ENCODE measurements at places on chromosomes 6 and 20.
A peak's percentile ranks its signal among the peaks of the same experiment; 100 is the strongest.

DNA sequence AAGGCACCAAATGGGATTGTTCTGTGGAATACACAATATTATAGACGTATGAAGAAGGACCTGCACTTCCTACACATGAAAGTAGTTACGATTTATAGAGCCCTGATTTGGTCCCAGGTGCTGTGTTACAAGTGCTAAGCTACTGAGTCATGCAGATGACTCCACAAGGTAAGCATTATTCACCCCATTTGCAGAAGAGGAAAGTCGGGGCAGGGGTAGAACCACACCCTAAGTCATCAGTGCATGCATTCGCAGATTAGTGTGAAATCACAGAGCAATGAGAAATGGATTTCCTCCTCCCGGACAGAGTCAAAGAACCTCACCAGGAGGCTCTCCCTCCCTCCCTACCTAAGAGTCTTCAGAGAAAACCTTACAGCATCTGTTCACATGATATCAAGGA lies 279.5 kb downstream of the LRFN2 start:
- no peak for DNase-seq

- no peak for DNase-seq
These were observed 130.9 kb downstream of the FOXA2 start for GRCh38 chr20:22453244-22454080.

DNA sequence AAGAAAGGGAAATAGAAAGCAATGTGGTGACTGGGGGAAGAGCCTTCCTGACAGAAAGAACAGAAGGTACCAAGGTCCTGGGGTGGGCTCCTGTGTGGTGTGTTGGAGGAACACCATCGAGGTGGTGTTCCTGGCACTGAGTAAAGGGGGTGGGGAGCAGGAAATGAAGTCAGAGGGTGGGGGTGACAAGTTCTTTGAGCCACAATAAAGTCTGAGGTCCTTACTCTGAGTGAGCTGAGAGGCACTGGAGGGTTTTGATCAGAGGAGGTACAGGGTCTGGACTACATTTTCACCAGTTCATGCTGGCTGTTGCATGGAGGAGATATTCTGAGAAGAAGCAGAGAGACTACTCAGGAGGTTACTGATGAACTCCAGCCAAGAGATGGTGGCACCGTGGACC lies 198.2 kb downstream of the GMPR start:
- no peak for DNase-seq

DNA sequence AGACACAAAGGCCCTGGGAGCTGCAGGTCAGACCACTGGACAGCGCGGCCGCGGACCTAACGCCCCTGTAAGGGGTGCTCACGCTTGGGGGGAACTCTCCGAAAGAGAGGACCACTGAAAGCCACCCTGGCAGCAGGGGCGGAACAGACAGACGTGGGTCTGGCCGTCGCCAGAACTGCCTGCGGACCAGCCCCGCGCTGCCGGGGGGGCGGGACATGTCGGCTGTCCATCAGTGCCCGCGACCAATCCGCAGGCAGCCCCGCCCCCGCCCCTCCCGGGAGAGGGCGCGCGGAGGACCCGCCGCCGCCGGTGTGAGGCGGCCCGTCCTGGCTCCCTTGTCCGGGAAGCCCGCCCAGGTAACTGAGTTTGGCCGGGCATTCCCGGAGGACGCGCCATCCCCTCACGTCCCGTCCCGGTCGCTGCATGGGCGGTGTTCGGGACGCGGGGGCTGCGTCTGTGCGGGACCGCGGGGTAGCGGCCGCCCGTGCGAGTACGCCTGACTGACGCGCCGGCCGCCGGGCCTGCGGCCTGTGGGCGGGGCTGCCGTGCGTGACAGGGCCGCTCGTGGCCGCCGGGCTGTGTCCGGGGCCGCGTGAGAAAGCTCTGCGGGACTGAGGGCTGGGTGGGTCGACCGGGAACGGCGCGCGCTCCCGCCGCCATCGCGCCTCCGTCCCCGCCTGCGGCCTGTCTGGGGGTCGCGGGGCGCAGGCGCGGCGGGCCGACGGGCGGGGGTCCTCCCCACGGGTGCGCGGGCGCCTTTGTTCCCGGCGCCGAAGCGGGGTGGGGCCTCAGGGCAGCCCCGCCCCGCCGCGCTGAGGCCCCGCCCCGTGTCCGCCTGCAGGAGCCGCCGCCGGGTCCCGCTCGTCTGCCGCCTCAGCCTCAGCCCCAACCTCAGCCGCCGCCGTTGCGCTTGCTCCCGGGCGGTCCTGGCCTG lies at the start of gene PLCG1:
Gene PLCG1 (plus strand): TSS at position 864 of the 934 bp plus-strand sequence. CDS start 99 bp downstream, outside the sequence.
- peak; percentile 53 for DNase-seq

- no peak for DNase-seq
These were observed 129.7 kb downstream of the PRDM13 start for GRCh38 chr6:99736302-99736701.

GRCh38 chr20:15196547-15197255 lies 859.3 kb upstream of the FLRT3 start:
- no peak for DNase-seq

- DNase-seq = no peak
These were observed 8.9 kb upstream of the TAAR5 start for GRCh38 chr6:132598473-132598872.

- DNase-seq = no peak
These were observed 625.4 kb downstream of the QKI start for GRCh38 chr6:164039954-164040375.

DNA sequence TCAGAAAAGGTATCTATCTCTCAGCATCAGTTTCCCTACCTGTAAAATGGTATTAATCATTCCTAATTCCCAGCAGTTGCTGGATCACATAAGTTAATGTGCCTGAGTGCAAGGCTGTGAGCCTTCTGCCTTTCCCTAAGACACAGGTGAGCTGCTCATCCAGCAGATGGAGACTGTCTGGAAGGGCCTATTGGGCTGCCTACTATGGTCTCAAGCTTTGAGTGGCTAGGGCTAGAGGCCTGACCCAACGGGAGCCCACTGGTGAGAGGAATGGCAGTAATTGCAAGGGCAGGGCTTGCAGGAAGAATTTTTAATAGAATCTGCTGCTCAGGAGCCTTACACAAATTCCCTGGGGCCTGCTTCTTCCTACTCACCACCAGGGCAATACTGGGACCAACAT lies 4.3 kb downstream of the KHDC1 start:
- DNase-seq = no peak

GRCh38 chr6:21438986-21439352 lies 154.6 kb upstream of the SOX4 start:
- DNase-seq = peak; percentile 70

DNA sequence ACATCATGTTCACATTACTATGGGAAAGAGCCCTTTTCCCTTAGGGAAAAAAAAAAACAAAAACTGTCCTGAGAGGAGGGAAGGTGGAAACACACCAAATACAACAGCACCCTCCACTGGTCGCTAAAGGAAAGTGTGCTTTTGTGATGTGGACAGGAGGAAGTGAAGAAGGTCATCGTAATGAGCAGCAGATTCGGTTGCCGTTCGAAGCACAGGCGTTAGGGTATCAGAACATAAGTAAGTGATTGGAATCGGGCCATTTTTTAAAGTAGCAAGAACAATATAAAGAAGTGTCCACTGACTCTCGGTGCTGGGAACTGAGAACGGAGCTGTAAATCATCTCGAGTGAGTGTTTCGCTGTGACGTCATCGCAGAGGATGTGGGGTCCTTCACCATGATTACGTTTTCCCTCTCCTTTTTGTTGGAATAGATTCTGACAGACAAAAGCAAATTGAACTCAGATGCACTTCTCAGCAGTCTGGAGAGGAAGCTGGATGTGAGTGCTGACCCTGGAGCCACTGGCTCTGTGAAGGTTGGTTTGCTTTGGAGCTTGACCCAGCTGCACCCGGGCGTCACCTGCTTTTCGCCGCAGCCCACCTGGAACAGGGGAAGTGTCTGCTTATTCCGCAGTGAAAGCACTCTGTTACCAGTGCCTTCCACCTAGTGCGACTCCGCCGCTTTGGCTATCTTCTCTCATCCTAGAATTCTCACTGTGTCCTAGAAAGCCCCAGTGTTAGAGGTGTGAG lies 203.6 kb upstream of the GMDS start:
- peak; percentile 62 for DNase-seq

- DNase-seq = peak; percentile 6
These were observed 14.7 kb upstream of the ALDH8A1 start for GRCh38 chr6:134964451-134965203.

DNA sequence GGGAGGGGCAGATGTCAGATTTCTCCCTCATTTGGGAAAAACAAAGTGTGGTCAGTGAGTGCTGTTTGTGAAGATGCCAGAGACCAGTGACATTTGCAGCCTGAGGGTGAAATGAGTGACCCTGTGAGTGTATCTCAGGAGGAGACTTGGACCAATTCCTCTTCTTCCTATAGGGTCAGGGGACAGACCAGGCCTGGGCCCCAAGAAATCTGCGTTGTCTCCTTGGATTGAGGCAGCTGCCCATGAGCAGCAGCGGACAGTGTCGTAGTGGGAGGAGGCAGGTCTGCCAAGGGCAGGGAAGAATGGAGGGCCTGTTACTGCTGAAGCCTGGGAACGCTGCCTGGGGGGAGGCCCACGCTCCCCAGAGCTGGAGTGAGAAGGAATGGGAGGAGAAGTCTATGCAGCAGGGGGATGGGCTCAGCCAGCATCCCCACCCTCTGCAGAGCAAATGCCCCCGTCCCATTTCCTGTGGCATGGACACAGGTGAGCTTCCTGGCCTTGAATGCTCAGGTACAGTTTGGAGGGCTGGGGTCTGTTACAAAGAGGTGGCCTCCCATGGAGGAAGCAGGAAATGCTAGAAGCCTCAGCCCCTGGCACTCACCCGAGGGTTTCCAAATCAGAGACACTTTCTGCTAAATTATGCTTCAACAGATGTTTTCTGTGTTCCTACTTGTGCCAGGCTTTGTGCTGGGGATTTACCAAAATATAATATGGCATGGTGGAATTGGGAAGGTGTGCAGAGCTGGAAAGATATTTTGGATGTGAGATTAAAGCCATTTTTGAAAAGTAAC lies 29.8 kb downstream of the DAAM2 start:
- DNase-seq = no peak

DNA sequence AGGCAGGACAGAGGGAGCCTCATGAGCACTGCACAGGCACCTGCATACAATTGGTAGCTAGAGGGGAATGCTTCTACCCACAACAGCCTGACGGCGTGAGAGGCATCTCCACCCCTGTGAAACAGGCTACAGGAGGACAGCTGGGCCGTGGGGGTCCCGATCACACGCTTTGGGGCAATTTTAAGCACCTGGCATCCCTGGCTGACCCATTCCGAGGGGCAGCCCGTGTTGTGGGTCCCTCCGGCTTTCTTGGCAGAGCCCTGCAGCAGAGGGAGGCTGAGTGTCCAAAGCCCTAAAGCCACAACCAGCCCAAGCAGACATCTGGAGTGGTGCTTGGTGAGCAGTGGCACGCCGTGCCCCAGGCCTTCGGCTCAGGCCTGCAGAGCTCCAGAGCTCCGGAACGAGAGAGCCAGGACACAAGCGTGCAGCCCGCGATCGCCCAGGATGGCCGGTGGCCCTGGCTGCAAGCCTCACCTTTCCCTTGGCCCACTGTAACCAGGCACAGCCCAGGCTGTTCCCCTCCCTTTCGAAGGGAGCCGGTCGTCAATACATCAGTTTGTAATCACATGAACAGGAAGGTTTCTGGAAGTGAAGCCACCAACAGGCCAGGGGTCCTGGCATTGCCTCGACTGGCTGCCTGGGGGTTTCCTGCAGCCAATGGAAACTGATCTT lies 81.4 kb downstream of the DLL1 start:
- no peak for DNase-seq

DNA sequence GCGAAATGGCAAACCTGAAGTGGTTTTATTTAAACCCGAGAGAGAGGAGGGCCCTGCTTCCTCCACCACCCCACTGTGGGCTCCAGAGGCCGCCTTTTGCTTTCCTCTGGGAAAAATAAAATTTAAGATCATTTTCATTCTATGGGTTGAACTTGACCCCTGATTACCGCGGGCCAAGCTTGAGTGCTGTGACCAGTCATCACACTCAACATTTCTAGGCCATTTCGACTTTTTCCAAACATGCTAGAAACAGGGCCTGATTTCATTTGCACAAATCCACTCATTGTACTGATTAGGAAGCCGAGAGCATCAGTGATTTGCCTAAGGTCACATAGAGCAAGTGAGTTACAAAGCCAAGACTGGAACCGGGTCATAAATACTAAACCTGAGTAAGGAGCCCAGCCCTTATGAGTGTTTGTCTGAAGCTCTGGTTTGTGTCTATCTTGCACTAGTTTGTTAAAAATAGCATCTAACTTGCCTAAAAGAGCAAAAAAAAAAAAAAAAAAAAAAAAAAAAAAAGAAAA lies 179.7 kb downstream of the DLL1 start:
- no peak for DNase-seq

GRCh38 chr6:40165036-40165709 lies 230.9 kb upstream of the MOCS1 start:
- no peak for DNase-seq

DNA sequence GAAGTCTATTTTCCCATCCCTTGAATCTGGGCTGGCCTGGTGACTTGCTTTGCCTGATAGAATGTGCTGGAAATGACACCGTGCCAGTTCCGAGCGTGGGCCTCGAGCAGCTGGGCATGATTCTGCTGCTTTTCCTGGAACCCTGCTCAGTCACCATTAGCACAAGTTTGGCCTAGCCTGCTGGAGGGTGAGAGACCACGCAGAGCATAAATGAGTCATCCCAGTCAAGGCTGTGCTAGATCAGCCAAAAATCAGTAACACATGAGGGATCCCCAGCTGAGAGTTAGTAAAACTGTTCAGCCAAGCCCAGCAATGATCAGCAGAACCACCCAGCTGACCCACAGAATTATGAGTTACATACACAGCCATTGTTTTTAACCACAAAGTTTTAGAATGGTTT lies 74.8 kb upstream of the TOP1 start:
- DNase-seq = peak; percentile 36

Data from astrocyte (in vitro differentiated cells and primary cell).